Effector memory CD4-positive, alpha-beta T cell (primary cell): ENCODE measurements at places on chromosomes 12 and 14.

DNA sequence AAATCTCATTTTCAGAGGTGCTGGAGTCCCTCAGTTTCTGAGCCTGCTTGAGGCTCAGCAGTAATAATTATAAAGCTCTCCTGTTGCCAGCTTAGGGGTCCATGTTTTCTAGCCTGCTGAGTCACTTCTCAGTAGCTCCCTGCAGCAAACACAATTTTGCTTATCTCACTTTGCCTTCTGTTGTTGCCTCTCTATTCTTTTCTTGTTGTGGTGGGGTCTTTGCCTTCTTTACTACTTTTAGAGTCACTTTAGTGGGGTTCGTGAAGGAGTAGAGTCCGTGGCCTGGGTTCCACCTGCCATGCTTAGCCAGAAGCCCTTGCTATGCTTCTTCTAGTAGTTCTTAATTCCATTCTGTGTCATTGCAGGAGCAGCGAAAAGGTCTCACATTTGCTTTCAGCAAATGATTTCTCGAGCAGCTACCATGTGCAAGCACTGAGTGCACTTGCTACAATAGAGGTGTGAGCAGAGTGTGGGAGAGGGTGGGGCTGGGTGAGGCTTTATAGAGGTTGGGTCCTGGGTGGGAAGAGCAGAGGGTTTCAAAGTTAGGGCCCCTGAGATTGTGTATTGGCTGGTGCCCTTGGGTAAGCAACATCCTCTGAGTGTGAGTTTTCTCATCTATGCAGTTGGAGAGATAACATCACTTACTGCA is 114.3 kb downstream of the ADCK1 start:
- no peak for DNase-seq

DNA sequence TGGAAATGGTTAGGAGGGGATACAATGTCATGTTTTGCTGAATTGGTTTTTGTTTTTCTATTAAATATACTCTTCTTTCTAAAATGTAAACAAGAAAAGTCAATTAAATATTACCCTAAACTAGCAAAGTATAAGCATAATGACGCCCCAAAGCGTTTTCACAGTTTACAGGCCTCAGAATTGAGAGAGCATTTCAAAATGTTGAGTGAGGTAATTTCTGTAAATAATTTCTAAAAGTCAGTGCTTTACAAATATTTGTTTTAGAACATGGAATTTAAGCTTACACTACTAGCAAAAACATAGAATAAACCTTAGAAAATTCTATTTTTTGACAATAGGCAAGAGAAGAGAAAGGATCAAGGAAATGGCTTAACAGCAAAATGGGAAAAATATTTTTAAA is 958.4 kb upstream of the USP15 start:
- no peak for DNase-seq

DNA sequence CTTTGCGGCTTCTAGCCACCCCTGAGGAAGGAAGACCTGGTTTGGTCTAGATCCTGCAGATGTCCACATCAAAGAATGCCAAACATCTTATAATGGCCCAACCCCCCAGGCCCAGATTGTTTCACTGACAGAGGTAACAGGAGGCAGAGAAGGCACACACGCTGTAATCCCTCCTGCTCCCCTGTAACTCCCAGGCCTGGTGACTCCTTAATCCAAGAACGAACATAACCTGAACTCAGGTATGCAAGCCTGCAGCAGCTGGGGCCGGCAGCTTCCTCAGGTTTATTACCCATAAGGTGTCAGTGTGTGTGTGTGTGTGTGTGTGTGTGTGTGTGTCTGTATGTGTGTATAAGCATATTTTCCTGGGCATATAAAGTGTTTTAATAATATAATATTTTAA is 52.7 kb downstream of the ERH start:
- no peak for DNase-seq

DNA sequence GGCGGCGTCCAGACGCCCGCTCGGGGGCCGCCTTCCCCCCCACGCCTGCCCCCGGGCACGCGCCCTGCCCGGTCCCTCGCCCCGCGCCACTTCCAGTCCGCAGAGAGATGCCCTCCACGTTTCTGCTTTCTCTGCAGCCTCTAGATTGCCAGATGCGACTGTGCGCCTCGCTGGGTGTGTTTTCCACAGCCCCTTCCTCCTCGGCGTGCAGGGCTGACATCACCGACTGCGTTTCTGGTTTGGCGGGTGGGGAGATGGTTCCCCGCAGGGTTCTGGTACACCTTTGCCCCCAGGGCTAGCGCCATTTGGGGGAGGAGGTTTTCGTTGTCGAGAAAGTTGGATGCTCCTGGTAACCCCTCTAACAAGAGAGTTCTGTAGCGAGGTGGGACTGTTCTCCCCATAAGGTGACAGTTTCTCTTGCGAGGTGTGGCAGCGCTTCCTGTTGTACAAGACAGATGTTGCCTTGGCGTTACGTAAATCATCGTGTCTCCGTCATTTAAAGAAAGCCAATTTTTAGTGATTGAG is 1.5 kb downstream of the CALM1 start:
- DNase-seq: peak; percentile 58

GRCh38 chr14:43411841-43412240 is 1095.2 kb downstream of the FSCB start:
- no peak for DNase-seq

DNA sequence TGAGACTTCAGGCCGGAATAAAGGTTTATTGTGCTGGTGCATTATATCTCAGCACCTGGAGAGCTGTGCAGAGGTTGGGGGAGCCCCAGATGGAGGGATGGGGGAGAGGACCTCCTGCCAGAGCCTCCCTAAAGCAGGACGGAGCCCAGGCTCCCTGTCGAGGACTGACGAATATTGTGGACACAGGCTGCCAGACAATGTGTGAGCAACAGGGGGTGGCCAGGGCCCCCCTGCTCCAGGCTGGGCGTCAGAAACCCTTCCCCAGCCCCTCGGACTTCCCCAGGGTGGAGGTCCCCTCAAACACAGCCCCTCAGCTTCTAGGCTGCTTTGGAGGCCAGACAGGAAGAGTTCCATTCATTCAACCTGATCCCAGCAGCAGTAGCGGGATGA is 8.0 kb downstream of the TMEM119 start:
- no peak for DNase-seq

DNA sequence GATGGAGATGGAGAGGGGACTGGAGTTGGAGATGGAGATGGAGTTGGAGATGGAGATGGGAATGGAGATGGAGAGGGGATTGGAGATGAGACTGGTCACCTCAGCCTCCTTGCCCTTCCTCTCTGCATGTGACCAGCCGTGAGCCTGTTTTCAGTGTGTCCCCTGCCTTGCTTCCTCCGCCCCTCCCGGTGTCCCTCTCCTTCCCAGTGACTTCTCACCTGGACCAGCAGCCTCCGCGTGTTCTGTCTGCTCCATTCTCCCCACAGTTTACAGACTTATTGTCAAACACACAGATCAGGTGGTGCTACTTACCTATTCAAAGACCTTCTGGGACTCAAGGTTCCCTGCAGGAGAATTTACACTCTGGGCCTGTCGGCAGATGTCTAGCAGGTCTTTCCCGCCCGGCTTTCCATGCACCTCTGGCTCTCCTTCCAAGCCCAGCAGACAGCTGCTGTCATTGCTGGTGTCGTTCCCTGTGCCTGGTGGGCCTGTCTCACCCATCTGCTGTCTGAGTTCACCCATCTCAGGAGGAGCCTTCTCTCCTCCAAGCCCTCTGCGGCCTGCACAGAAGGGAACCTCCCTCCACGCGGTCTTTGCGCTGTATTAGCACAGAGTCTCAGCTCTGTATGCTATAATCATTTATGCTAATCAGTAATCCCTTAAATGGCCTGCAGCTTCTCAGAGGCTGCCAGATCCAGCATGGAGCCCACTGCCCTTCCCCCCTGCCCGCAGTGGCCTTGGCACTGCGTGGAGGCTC is 62.1 kb downstream of the ADGRD1 start:
- no peak for DNase-seq

DNA sequence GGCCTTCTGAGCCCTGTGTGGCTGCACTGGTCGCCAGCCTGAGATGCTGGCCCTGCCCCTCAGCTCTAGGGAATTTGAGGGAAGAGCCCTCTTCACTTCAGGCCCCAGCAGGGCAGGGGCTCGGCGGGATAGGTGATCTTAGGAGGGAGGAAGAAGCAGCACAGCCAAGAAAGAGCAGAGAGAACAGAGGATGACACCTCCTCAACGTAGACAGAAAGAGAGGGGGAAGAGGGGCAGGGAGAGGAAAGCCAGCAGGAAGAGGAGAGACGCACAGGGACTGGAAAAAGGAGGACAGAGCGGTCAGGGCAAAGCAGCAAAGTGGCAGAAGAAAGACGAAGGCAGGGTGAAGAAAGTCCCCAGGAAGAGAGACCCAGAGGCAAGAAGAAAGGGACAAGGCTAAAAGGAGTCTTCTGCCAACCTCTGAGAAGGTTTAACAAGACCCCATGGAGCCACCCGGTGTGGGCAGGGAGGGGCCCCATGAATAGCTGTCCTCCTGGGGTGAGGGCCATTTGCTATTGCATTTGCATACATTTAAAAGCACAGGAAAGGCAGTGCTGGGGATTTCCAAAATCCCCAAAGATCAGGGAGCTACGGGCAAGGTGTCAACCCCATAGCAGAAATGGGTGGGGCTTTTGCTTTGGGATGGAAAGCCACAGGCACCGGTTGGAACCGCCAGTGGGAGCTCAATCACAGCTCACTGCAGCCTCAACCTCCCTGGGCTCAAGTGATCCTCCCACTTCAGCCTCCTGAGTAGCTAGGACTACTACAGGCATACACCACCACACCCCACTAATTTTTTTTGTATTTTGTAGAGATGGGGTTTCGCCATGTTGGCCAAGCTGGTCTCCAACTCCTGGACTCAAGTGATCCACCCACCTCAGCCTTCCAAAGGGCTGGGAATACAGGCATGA is 22.7 kb downstream of the CMKLR1 start:
- no peak for DNase-seq

DNA sequence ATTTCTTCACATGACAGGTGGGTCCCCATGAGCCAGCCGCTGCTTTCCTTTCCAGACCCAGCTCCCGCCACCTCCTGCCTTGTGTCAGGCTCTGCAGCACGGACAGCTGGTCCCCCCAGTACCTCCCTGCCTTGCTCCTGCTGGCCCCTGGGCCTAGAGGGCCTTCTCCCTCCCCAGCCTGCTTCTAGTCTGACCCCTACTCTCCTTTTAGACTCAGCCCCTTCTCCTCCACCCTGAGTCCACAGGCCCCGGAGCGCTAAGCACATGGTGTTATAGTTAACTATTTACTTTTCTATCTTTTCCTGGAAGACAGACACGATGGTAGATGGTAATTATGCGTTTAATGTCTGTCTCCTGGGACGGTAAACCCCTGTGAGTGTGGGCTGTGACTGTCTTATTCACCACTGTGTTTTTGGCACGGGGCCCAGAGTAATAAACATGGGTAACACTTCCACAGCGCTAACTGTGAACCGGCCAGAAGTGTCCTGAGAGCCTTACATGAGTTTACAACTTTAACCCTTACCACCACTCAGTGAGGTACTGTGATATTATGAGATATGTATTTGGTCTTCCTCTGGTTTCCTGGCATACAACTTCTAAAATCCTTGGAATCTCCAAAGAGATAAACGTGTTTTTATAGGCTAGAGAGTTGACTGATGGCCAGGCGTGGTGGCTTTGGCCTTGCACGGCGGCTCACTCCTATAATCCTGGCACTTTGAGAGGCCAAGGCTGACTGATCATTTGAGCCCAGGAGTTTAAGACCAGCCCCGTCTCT is 41.2 kb downstream of the DGLUCY start:
- DNase-seq: no peak

DNA sequence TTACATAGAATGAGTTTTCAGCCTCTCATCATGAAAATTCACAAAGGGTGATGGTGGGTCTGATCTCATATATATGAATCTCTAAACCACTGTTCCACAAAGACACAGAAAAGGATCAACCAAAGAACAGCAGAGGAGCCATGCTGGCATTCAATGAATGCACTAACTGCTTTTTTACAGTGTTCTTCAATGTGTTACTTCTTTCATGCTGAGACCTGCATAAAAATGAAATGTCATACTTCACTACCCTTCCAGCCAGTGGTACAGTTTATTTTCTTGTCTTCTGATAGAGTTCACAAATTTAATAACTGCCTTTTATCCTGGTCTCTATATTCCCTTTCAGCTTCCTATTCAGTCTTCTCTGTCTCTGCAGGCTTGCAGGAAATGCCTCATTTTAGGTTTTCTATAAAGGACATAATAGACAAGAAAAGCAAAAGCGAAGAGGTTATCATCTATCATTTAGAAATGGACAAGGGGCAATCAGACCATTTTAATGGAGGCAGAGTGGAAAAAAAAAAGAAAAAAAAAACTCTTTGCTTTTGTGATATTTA is 836.7 kb upstream of the FOXG1 start:
- DNase-seq: no peak

DNA sequence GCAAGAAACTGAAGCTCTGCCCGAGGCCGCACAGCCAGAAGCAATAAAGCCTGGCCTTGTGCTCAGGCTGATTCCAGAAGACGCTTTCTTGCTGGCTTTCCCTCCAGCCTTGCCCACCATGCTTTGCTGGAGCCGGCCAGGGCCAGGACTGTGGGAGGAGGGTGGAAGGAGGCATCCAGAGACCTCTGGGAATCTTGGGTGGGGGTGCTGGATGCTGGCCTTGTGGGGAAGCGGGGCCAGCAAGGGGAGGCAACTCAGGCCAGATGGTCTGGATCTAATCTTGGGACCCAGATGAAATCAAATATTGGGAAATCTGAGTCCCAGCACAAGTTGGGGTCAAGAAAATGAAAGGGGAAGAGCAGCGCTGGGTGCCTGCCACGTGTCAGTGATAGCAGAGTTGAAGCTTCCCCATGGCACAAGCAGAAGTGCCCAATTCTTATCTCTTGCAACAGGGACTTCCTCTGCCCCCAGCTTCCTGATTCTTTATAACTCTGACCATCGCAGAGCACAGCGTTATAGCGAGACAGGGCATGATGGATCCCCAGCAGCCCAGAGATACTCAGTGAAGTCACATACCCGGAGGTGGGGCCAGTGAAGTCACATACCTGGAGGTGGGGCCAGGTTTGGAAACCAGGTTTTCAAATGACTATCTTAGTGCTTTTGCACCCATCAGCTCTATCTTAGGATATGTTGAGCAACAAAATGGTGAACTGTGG is 6.4 kb upstream of the RABGGTA start:
- no peak for DNase-seq

- no peak for DNase-seq
These were observed 105.3 kb downstream of the PTPRQ start for GRCh38 chr12:80549298-80549697.
